Body of pancreas (tissue), 4 donors: ENCODE measurements at places on chromosomes 5 and 9. TPM values are rescaled to one million over a fixed set of nuclear protein-coding genes. Genes with fewer than 3 reads are reported as not detected.

DNA sequence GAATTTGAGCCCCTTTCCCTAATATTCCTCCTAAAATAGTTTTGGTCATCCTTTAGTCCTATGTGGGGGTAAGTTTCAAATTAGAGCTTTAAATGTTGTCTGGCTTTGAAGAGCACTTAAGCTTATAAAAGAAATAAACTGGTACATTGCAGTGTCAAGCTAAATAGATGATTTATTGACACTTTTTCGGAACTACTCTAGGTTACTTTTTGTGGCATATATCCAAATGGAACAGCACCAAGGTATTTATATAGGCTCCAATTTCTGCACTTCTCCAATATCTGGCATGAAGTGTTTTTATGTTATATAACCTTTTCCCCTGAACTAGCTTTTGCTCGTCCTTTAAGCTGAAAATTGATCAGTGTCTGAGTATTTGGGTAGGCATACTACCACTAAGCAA lies 402.5 kb downstream of the NFIB start:
- H3K27ac ChIP-seq, result no peak overlapping the region
- no peak overlapping the region for H3K4me3 ChIP-seq
- H3K27me3 ChIP-seq, result no peaks in the 10 kb centered on the region
- H3K36me3 ChIP-seq, result no peaks in the 10 kb centered on the region
- H3K4me1 ChIP-seq, result no peaks in the 10 kb centered on the region
- DNase-seq, result no peak

DNA sequence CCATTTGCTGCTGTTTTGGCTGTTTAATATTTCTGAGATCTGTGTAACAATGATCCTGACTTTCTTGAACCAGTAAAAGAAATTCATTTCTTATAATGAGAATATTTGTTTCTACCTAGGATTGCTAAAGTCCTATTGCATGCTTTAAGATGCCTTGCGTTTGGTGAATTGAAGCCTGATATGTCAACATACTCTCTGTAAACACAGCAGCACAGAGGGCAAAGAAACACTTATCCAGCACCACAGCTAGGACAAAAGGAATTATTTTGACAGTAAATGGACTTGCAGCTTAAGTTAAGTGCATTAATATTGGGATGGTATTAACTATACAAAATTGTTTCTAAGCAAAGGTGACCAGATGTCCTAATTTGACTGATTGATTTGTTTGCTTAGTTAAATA lies 2031.2 kb upstream of the CDH6 start:
- no peak for DNase-seq
- H3K36me3 ChIP-seq, result no peaks in the 10 kb centered on the region
- H3K4me3 ChIP-seq, result no peak overlapping the region
- H3K4me1 ChIP-seq, result no peaks in the 10 kb centered on the region

GRCh38 chr9:459491-460444 lies 245.1 kb downstream of the DOCK8 start:
- H3K4me3 ChIP-seq, result no peak overlapping the region
- no peak for DNase-seq
- no peaks in the 10 kb centered on the region for H3K27me3 ChIP-seq
- no peak overlapping the region for H3K27ac ChIP-seq
- peaks cover 12% of the 10 kb centered on the region for H3K4me1 ChIP-seq
- no peaks in the 10 kb centered on the region for H3K36me3 ChIP-seq

GRCh38 chr5:37825334-37825915 lies 14.4 kb downstream of the GDNF start:
- no peak overlapping the region for H3K4me3 ChIP-seq
- no peak overlapping the region for H3K27ac ChIP-seq
- no peaks in the 10 kb centered on the region for H3K4me1 ChIP-seq
- H3K36me3 ChIP-seq, result no peaks in the 10 kb centered on the region

The TMEM267 gene
- total RNA-seq, result 9.2 TPM

- H3K4me3 ChIP-seq, result no peak overlapping the region
- peaks cover 22% of the 10 kb centered on the region for H3K4me1 ChIP-seq
- no peaks in the 10 kb centered on the region for H3K27me3 ChIP-seq
- no peak for DNase-seq
- no peaks in the 10 kb centered on the region for H3K36me3 ChIP-seq
- no peak overlapping the region for H3K27ac ChIP-seq
Measured at GRCh38 chr5:74205767-74206578, 434.6 kb downstream of the ENC1 start.

DNA sequence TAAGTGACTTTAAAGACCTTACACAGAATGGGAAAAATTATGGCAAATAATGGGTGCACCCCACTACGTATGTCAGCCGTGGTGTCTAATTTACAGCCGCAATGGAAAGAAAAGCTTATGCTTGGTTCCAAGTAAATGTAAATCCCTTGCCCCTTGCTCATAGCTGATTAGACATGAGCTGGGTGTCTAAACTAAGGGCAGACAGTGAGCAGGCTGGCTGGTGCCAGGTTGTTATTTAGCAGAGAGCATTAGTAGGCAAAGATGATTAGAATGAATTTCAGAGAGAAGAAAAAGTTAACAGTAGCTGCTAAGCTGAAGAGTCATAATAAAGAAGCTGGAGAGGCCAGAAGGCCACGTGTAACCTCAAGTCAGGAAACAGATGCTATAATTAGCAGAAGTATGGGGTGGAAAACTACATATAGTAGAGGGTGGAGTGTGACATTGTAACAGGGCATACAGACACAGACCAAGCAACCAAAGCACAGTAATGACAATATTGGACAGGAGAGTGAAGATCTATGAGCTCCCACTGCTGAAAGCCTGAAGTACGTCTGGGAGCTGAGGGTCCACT lies 257.7 kb downstream of the MCTP1 start:
- H3K36me3 ChIP-seq, result no peaks in the 10 kb centered on the region
- no peaks in the 10 kb centered on the region for H3K4me1 ChIP-seq
- no peaks in the 10 kb centered on the region for H3K27me3 ChIP-seq
- DNase-seq, result peak; percentile 10

DNA sequence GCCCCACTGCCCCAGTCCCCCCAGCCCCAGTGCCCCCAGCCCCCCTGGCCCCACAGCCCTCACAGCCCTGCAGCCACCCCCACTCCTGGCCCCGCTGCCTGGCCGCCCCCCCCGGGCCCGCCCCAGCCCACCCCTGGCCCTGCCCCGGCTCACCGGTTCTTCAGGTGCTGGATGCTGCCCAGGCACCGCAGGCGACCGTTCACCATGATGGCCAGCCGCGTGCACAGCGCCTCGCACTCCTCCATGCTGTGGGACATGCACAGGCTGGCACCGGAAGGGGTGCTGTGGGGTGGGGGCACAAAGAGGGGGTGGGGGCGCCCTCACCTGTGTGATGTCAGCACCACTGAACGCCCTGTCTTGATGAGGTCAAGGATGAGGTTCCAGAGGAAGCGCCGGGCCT lies 12.8 kb upstream of the CLIC3 start:
- no peaks in the 10 kb centered on the region for H3K27me3 ChIP-seq
- H3K27ac ChIP-seq, result no peak overlapping the region
- no peaks in the 10 kb centered on the region for H3K4me1 ChIP-seq
- H3K36me3 ChIP-seq, result no peaks in the 10 kb centered on the region
- no peak for DNase-seq

GRCh38 chr9:115531410-115532125 lies 413.6 kb upstream of the TNC start:
- DNase-seq, result no peak
- H3K27ac ChIP-seq, result no peak overlapping the region
- no peaks in the 10 kb centered on the region for H3K36me3 ChIP-seq
- no peaks in the 10 kb centered on the region for H3K27me3 ChIP-seq
